ENCODE measurements at places on chromosomes 5 and 9.

DNA sequence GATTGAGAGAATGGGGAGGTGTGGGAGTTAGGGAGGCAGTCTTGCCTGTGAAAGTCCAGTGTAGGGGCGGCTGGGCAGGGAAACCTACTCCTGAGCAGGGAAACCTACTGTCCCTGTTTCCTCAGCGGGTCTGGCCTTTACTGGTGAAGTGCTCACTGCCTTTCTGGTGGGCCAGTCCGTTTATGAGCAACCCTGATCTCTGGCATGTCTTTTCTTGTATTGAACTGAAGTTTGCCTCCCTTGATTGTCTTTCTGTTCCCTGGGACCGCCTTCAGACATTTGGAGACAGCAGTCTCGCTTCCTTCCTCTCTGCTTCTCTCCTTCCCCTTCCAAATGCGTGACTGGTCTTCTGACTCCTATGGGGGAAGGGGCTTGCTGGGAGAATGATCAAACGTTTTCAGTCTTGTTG, 2.9 kb downstream of the SNX18 start:
- no peak for DNase-seq

DNA sequence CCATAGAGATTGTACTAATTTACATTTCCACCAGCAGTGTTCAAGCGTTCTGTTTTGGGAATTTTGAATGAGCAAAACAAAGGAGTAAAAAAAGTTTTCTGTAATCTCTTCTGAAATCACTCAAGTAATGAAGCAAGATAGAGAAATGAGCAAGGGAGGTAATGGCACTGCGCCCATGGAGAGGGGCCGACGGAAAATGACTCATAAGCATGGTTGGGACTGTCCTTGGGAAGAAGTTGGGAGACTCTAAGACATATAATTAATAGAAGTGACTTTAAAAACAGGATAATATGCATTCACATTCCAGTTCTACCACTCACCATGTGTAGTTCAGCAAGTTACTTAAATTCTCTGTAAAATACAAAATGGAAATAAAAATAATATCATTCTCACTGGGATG, 62.5 kb upstream of the C5orf46 start:
- no peak for DNase-seq

- DNase-seq = no peak
Measured at GRCh38 chr5:133687212-133688061, 75.1 kb upstream of the FSTL4 start.

- DNase-seq = no peak
Measured at GRCh38 chr5:68288707-68289134, 73.2 kb downstream of the PIK3R1 start.

DNA sequence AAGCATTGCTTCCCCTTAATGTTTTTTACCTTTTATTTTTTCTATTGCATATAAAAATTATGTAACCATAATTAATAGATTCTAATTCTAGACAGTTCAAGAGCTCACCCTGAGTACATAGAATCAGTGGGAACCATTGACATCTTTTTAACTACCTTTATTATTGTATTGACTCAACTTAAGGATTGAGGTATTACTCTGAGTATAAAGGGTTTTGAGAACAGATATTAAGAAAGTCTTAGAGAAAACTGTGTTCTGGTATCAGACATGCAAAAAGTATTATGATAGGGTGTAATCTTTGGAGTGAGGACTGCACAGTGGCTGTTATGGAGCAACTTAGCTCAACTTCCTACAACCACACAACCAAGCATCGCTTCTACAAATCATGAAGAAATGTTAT, 8.9 kb downstream of the SPEF2 start:
- no peak for DNase-seq

GRCh38 chr9:135968083-135968476, 6.9 kb upstream of the UBAC1 start:
- DNase-seq = no peak

- DNase-seq = no peak
Measured at GRCh38 chr9:105401651-105402050, 46.2 kb upstream of the FSD1L start.

DNA sequence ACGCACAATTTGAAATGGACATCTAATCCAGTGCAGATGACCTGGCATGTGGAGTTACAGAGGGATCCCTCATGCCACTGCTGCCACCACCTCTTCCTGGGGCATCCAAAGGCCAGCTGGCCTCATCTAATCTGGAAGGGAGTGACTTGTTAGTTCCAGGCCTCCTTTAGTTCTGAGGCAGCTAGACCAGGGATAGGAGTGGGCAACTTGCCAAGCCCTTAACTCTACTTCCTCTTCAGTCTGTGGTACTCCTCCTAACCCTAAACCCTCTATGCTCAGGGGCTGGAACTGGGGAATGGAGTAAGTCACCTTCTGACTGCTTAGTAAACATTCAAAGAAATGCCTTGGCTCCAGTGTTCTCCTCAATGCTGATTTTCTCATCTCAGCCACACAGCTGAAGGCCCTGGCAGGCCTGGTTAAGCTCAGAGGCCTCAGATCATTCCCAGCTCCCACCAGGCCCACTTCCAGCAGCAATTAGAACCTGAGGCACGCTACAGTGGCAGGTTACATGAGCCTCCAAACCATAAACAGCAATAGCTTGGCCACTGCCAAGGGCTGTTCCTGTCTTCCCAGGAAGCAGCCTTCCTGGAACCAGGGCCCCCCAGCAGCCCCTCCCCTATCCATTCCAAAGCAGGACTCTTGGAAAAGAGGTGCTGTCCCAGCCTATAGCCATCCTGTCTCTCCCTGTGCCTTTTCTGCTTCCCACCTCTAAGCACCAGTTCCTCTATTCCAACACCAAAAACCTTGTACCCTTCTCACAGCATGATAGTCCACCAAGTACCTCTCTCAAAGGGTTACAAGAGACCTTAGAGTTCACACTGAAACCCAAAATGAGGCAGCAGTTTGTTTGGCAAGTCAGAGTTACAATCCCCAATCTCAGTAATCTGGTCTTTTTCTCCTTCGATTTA, 2.0 kb downstream of the EIF4EBP3 start:
- DNase-seq = no peak

- DNase-seq = no peak
Measured at GRCh38 chr9:72415163-72415562, 50.2 kb upstream of the ZFAND5 start.

- no peak for DNase-seq
Measured at GRCh38 chr5:142717582-142718215, 31.8 kb upstream of the FGF1 start.

DNA sequence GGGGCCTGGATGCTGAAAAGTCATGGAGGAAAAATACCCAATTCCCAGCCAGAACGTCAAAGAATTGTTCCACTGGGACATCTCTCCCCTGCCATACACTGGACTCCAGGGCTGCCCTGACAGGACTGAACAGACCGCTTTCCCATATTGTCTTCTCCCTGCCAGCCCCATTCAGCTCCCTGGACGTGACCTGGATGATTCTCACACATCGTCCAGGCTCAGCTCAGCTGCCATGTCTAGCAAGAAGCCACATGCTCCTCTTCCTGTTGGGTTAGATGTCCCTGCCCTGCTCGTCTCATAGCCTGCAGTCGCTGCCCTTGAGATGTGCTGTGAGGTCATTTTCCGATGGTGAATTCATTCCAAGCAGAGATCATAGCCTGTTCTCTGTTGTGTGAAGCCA, 37.4 kb downstream of the FOXI1 start:
- DNase-seq = no peak

DNA sequence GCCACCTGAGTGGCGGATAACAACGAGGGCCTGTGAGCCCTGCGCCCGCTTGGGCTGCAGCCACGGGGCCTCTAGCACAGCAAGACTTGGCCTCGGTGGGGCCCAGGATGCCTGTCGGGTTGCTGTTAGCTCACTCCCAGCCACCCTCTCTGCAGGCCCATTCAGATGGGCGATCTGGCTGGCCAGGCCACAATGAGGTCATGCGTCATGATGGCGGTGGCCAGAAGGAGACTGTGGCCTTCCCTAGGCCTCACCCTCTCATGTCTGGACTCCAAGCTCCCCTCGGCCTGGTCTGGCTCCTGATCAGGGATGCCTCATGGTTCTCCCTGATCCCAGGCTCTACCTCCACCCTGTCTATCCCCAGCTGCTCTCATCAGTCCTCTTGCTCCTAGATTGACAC, 19.0 kb upstream of the TCOF1 start:
- no peak for DNase-seq

- no peak for DNase-seq
Measured at GRCh38 chr5:160039810-160040470, 31.0 kb downstream of the TTC1 start.

- DNase-seq = no peak
Measured at GRCh38 chr5:78661691-78662090, 13.1 kb upstream of the LHFPL2 start.

DNA sequence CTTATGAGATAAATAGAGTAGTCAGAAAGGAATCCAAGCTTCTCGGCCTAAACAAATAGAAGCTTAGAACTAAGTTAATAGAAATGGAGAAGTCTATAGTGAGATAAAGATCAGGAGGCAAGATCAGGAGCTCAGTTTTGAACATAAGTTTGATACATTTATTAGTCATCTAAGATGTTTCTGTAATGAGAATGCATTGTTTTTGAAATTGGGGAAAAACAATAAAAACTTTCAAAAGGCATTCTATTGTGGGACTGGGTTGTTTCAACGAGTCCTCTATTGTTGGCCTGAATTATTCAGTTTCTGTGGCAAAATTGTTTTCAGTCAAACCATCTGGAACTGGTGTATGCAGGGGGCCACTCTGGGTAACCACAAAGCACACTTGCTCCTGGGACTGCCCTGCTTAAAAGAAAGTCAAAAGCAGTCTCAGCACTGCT, 181.0 kb upstream of the CLINT1 start:
- no peak for DNase-seq

DNA sequence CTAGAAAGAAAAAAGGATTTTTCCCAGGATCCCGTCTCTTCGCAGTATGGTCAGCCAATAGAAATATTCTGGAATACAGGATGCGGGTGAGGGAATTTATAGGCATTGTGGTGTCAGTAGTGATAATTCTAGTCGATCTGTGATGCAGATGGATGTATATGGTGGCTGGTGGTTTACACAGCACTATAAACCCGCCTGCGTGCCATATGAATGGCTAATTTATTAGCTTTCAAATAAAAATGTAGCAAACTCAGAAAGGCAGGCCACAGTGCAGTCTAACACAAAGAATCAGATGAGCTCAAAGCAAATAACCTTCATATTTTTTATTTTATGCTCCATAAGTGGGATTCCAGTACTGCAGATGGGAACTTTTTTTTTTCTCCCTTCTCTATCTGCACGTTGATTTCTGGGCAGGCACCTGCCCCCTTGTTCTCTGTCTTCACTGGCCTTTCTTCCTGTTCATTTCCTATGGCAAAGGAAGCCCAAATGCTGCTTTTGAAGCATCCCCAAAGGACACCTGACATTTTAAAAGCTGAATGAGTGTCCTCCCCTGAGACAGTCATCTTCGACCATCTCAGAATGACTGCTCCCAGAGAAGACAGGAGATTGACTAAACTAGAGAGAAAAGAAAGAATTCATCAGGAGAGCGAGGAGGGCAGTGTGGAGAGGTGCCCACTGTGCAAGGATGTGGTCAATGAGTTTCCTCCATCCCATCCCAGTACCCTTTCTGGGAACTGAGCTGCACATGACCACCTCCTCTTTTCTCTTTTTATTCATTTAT, 52.1 kb downstream of the SEMA6A start:
- no peak for DNase-seq

- DNase-seq = no peak
Measured at GRCh38 chr5:38799556-38800377, 46.0 kb upstream of the OSMR start.

DNA sequence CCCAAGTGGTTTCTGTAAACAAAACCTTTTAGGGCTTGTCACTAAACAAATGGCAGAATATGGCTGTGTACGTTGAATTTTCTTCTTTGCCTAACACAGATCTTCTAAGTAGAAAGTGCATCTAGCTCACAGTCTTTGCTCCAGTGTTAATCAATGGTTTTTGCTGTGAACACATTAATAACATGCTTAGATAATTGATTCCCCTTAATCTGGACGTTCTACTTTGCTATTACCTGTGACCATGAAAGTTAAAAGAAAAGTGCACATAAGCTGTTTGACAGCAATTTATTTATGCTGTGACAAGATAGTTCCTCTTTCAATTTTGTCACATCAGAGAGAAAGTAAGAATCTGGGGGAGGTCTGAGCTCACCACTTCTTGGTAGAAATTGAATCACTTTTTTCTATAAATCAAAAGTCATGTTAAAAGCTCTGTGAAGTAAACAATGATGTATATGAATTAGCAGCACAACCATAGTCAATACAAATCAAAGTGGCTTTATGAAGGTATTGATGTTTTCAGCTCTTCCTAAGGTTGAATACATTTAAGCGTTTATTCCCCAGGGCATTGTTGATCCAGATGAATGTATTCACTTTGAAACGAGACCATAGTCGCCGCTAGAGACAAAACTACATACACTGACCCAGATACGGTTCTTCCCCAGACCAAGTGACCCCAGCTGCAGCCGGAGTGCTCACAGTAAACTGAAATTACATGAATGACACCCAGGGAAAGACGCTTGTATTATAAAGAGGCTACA, 174.6 kb upstream of the ZNF608 start:
- DNase-seq = no peak

GRCh38 chr9:100852088-100852487, 176.4 kb upstream of the PLPPR1 start:
- no peak for DNase-seq

DNA sequence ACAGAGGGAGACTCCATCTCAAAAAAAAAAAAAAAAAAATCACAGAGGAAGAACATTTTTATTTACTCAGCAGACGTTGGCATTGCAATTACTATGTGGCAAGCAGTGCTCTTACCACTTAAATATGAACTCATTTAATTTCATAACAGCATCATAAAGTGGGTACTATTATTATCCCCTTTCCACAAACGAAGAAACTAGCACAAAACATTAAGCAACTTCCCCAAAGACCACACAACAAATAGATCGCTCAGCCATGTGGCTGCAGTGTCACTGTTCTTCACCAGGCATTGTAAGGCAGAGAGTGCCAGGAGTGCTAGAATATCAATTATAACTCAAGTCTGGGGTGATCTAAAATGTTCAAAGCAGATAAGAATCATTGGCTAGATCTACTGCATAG, 69.8 kb upstream of the PLPP6 start:
- DNase-seq = no peak

- DNase-seq = no peak
Measured at GRCh38 chr5:58016358-58016757, 443.5 kb downstream of the PLK2 start.

DNA sequence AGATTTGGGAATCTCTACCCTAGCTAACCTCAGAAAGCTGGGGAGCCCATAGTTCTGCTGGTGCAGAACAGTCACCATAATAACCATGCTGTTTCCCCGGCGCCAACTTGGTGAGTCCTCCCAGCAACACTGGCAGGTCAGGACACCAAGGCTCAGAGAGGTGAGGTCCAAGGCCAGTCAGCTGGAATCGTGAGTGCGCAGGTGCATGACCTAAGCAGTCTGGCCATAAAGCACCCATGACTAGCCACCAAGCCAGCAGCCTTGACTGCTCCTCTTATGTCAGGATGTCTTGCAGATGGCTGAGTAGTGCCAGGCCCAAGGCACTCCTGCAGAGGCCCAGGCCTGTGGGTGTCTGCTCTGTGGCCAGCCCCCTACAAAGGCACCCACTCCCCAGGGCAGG, 2.6 kb downstream of the RNF44 start:
- DNase-seq = no peak

Data from T-helper 2 cell (primary cell).